ENCODE measurements at places on chromosomes 2 and 18.

DNA sequence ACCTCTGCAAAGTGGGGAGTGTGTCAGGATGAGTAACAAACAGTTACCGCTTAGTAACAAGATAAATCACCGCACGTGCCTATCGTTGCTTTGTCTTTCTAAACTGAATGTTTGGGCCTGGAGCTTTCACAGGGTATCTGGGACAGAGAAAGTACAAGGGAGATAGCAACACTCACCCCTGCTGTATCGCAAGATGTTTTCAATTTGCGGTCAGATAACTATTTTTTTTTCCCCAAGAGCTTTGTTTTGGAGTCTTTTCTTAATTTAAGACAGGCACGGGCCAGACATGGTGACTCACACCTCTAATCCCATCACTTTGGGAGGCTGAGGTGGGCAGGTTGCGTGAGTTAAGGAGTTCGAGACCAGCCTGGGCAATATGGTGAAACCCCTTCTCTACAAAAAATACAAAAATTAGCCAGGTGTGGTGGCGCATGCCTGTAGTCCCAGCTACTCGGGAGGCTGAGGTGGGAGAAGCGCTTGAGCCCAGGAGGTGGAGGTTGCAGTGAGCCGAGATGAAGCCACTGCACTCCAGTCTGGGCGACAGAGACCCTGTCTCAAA lies 146.6 kb downstream of the GBX2 start:
- DNase-seq = no peak

DNA sequence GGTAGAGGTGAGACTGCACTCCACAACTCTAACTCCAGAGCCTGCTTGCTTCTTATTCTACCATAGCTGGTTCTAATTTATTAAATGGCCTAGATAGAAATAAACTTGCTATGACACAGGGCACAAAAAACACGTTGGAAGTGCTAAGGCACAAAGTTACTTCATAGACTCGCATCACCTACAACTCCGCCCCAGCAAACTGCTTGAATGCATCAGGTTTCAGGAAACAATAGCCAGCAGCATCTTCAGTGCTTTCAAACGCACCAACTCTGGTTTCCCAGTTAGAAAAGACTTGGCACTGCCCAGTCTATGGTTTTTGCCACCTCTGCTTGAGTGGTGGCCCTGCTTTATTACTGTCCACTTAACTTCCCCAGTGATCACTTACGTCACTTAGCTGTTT lies 142.6 kb downstream of the RIF1 start:
- no peak for DNase-seq

DNA sequence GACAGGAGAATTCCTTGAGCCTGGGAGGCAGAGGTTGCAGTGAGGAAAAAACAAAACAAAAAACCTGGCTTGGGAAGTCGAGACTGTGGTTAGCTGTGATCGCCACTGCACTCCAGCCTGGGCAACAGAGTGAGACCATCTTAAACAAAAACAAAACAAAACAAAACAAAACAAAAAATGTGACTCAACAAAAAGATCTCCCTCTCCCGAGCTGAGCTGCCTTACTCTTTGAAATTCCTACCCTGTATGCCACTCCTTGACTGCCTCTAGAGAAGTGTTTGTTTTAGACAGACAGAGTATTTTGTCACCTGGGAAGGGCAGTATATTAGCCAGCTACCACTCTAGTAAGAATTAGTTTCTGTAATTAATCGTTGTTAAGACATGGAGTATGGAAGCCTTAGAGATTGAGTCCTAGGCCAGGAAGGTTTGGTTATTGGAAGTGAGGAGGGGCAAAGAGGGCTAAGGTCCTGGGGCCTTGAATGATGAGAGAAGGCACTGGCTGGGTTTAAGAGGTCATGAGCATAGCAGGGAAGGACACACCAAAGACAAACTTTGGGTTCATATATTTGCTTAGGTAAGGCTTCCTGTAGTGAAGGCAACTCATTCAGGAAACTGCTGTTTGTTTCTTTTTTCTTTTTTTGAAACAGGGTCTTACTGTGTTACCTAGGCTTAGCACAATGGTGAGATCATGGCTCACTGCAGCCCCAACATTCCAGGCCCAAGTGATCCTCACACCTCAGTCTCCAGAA lies 56.0 kb downstream of the HAUS1 start:
- no peak for DNase-seq

DNA sequence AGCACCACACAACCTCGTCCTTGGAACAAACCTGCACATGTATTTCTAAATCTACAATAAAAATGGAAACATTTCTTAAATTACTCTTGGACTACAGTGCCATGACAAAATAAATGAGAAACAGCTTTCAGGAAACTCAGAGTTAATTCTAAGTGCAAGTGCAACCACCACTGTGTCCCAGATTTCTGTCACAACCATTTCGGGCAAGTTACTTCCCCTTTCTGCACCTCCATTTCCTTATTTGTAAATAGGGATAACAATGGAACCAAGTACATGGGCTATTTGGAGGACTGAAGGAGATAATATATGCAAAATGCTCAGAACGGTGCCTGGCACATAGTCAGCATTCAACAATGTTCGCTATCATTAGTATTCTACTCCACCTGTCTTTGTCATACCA lies 93.2 kb downstream of the CACNB4 start:
- DNase-seq = no peak

DNA sequence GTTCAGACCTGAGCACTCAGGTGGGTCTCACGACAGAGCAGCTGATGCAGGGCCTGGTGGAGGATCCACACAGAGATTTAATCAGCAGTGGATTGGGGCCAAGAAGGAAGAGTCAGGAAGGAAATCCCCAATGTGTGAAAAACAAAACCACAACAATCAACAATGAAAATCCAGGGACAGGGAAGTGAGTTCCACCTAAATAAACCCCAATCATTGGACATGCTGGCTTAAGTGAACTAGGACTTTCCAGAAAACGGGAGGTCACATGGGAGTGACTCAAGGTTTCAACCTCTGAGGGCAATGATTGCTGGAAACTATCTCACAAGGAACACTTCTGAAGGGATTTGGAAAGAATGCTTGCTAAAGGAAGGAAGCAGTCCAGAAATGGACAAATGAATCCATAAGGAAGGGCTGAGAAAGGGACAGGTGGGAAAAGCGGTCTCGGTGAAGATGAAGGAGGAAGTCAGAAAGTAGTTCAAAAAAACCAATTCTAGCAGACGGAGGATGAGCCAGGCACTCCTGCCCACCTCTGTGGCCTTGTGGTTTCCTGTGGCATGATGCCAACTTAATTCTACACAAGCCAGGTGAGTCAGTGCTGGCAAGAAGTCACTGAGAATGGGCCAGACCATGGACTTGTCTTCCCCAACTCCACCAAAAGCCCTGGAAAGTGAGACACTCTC lies 15.4 kb upstream of the XDH start:
- no peak for DNase-seq

GRCh38 chr2:5535301-5535700 lies 156.9 kb upstream of the SOX11 start:
- no peak for DNase-seq

GRCh38 chr2:20352230-20352578 lies 1.6 kb upstream of the PUM2 start:
- no peak for DNase-seq

- no peak for DNase-seq
These were observed 774 bp downstream of the IER3IP1 start for GRCh38 chr18:47175283-47175897.

- DNase-seq = no peak
These were observed 133.0 kb upstream of the SLC14A2 start for GRCh38 chr18:45482286-45482685.

DNA sequence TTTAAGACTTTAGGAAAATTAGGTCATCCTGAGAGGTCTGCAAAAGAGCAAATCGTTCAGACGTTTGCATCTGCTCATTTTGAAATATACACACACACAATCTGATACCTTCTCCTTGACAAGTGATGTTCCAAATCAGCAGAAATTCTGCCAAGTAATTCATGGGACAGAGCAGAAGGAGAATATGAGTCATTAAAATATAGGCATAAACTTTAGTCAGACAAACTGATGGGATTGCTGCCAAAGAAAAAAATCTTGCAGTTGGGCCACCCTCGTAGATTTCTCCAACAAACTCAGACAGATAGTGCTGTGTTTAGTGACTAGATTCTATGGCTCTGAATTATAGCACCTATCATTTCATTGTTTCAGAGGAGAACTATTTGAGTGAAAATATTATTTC lies 336.3 kb downstream of the NYAP2 start:
- no peak for DNase-seq

GRCh38 chr2:181792906-181793305 lies 98.6 kb upstream of the ITPRID2 start:
- no peak for DNase-seq

GRCh38 chr2:201962774-201963562 lies 70.7 kb upstream of the FZD7 start:
- DNase-seq = no peak

GRCh38 chr18:67731851-67732250 lies 215.3 kb upstream of the DSEL start:
- DNase-seq = no peak

GRCh38 chr2:154231021-154231420 lies 359.3 kb downstream of the GALNT13 start:
- DNase-seq = no peak

- DNase-seq = peak; percentile 62
These were observed 5.8 kb upstream of the MTA3 start for GRCh38 chr2:42562474-42563144.

- no peak for DNase-seq
These were observed 318.9 kb upstream of the HS6ST1 start for GRCh38 chr2:128637481-128638155.

DNA sequence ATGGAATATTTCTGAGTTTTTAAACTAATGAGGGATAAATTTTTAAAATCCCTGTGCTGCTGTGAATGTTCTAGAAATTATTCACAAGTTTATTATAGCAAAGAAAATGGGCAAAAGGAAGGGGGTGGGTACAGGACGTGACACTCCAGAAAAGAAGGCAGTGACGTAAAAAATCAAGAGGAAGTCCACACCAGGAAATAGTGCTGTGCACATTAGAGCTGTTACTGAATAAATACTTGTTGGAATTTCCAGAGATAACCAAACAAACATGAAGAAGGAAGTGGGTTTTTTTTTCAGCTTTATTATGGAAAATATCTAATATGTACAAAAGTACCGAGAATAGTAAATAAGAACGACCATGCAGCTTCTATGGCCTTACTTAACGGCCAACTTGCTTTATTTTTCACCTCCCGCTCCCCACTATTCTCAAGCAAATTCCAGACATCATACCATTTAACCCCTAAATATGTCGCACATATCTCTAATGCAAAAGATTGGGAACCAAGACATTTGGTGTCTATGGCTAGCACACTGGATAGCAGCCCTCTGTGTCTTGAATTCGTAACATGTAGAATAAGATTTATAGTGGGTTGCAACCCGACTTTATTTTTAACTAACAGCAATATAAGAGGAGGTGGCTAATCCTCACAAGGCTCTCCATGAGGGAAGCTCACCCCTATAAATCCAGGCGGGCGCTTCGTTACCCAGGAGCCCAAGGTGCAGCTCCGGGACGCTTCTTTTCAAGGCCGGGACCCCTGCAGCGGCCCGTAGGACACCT lies 580 bp upstream of the NDUFV2 start:
- no peak for DNase-seq

- DNase-seq = no peak
These were observed 226.6 kb downstream of the CDH19 start for GRCh38 chr18:66377291-66377690.

DNA sequence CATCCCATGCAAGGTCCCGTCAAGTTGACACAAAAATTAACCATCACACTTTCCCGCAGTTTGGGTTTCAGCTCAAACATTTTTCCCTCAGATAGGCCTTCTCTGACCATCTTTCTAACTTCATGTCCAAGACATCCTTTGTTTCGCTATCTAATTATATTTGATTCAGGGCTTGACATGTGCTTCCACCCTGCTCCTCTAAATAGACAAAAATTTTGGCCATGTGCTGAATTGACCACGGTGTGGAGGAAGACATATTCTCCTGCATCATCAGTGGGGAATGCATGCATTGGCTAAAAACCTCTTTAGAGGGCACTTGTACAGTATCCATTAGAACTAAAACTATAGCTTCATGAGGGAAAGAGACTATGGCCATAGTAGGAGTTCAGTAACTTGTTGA lies 81.2 kb downstream of the PLCL1 start:
- no peak for DNase-seq

- no peak for DNase-seq
These were observed 48.0 kb downstream of the SERPINB8 start for GRCh38 chr18:64017870-64018269.

DNA sequence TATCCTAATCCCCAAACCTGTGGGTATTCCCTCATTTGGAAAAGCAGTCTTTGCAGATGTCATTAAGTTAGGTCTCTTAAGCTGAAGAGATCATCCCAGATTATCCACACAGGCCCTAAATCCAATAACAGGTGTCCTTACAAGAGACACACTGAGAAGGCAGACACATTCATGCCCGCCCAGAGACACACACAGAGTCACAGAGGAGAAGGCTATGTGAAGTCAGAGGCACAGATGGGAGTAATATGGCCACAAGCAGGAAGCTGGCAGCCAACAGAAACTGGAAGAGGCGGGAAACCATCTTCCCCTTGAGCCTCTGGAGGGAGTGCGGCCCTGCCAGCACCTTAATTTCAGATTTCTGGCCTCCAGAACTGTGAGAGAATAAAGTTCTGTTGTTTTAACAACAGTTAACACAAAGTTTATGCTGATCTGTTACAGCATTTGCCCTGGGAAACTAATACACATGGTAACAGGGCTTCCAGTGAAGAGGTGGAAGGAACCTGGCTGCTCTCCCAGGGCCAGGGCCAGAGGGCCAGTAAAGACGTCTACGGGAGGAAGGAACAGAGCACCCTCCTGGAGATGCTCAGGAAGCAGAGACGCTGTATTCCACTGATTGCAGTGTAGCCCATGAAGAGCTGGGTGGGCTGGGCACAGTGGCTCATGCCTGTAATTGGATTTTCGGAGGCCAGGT lies 217.5 kb downstream of the GLI2 start:
- DNase-seq = no peak

GRCh38 chr18:34495506-34495905 lies 214.6 kb upstream of the DTNA start:
- no peak for DNase-seq

DNA sequence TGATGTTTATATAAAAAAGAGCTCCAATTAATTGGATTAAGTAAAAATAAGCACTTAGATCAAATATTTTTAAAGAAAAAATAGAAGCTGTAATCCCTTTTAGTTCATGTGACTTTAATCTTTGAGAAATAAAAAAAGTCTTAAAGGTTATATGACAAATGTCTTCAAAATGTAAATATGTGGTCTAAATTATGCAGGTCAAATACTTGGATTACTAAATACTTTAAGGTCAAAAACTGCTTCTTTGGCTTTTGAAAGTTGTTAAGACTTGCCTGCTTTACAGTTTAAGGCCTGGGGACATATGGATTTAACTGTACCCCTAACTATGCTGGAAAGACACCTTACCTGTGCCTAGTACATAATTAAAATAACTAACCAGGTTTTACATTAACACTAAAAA lies 15.5 kb upstream of the PDK1 start:
- DNase-seq = no peak

All from NCI-H526 treated with DMSO at 0.1 percent for 48 hours (cell line).